ENCODE measurements at places on chromosomes 4 and X.
A peak's percentile ranks its signal among the peaks of the same experiment; 100 is the strongest.

GRCh38 chrX:112802541-112802940, 38.1 kb downstream of the AMOT start:
- no peaks in the 10 kb centered on the region for H3K36me3 ChIP-seq
- H3K27ac ChIP-seq: no peak overlapping the region
- no peak overlapping the region for H3K4me3 ChIP-seq
- DNase-seq: no peak
- H3K4me1 ChIP-seq: no peaks in the 10 kb centered on the region
- H3K27me3 ChIP-seq: no peaks in the 10 kb centered on the region

- no peaks in the 10 kb centered on the region for H3K4me1 ChIP-seq
- no peak overlapping the region for H3K4me3 ChIP-seq
- DNase-seq: no peak
- no peak overlapping the region for H3K27ac ChIP-seq
- no peaks in the 10 kb centered on the region for H3K27me3 ChIP-seq
Observed at GRCh38 chr4:149164282-149164681, 651.4 kb downstream of the IQCM start.

DNA sequence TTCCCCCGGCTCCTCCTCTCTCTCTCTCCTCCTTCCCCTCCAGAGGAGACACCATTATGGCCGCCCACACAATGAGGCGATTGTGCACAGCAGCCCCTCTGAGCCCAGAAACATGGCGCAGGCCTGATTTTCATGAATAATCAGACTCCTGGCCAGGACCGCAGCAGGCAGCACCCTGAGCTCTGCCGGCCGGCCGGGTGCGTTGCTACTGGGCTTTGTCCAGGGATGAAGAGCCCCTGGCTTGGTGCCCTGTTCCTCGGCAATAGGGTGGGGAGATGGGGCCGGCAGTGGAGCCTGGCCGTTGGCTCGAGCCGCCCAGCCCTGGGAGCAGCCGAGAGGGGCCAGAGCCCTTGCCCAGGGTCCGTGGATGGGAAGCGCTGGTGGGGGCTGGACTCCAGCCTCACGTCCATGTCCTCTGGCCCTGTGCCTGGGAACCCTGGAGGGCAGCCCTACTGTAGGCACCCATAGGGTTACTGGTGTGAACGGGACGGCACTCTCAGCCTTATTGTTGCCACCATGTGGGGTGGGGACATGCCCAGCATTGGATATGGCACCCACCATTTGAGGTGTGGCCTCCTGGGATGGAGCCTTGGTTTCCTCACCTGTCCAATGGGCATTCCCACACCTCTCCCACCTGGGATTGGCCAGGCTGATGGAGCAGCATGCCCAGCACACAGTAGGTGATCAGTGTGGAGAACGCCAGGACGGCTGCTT, 103.0 kb downstream of the SORCS2 start:
- no peaks in the 10 kb centered on the region for H3K36me3 ChIP-seq
- no peak for DNase-seq
- H3K4me3 ChIP-seq: no peak overlapping the region
- H3K27me3 ChIP-seq: peaks cover 2% of the 10 kb centered on the region
- no peak overlapping the region for H3K27ac ChIP-seq

DNA sequence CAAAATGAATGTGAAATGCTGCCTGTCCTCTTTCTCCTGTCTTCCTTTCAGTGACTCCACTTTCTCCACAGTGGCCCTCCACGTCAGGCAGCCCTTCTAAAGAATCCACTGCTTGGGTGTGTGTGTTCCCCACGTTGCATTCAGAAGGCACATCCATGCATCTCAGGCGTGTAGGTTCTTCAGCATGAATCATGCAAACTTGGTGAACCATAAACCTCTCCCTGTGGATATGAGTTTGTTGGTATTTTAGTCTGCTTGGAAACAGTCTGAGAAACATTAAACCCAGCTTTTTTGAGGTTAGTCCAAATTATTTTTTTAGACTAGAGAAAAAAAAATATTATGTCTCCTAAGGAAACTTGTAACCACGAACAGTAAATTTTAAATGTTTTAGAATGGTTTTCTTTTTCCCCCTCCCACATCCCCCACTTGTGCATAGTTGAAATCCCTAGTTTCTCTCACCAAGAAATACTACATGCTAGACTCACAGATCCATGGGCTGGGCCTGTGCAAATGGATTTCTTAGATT, 251.6 kb downstream of the CBR4 start:
- DNase-seq: no peak
- H3K36me3 ChIP-seq: no peaks in the 10 kb centered on the region
- H3K27me3 ChIP-seq: no peaks in the 10 kb centered on the region
- no peak overlapping the region for H3K27ac ChIP-seq
- H3K4me3 ChIP-seq: no peak overlapping the region

DNA sequence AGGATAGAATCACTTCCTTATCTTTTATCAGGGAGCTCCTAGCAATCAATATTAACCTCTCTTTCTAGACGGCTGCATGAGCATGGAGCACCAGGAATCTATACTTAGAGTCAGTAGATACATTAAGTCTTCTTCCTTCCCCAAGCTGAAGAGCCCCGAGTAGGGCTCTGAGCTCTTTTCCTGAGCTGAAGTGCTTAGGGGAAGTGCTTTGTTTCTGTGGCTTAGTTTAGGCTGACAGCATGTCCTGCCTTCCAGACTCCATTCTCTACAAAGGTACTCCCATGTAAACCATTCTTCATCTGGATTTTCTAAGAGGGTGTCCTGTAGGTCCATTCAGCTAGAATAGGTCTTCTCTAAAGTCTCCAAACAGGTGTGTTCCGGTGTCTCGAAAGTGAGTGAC, 127.5 kb upstream of the AFF2 start:
- H3K27me3 ChIP-seq: no peaks in the 10 kb centered on the region
- no peak overlapping the region for H3K27ac ChIP-seq
- no peaks in the 10 kb centered on the region for H3K36me3 ChIP-seq
- DNase-seq: no peak

DNA sequence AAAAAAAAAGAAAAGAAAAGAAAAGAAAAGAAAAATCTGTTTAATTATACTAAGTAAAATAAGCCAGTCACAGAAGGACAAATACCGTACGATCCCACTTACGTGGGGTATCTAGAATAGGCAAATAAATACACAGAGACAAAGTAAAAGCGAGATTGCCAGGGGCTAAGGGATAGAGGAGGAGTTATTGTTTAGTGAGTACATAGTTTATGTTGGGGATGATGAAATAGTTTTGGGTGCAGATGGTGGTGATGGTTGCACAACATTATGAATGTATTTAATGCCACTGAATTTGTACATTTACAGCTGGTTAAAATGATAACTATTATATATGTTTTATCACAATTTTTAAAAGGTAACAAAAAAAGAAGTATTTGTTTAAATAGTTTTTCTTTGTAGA, 7.1 kb downstream of the CA5B start:
- H3K4me3 ChIP-seq: no peak overlapping the region
- no peak overlapping the region for H3K27ac ChIP-seq
- H3K36me3 ChIP-seq: peaks cover 16% of the 10 kb centered on the region
- H3K27me3 ChIP-seq: no peaks in the 10 kb centered on the region
- DNase-seq: no peak

- H3K4me3 ChIP-seq: no peak overlapping the region
- H3K27me3 ChIP-seq: no peaks in the 10 kb centered on the region
- DNase-seq: no peak
- no peak overlapping the region for H3K27ac ChIP-seq
- no peaks in the 10 kb centered on the region for H3K4me1 ChIP-seq
Observed at GRCh38 chr4:147538711-147539110, 57.8 kb downstream of the EDNRA start.

GRCh38 chr4:139036885-139037284, 21.3 kb downstream of the NOCT start:
- no peak overlapping the region for H3K4me3 ChIP-seq
- no peak overlapping the region for H3K27ac ChIP-seq
- DNase-seq: no peak
- H3K27me3 ChIP-seq: no peaks in the 10 kb centered on the region

DNA sequence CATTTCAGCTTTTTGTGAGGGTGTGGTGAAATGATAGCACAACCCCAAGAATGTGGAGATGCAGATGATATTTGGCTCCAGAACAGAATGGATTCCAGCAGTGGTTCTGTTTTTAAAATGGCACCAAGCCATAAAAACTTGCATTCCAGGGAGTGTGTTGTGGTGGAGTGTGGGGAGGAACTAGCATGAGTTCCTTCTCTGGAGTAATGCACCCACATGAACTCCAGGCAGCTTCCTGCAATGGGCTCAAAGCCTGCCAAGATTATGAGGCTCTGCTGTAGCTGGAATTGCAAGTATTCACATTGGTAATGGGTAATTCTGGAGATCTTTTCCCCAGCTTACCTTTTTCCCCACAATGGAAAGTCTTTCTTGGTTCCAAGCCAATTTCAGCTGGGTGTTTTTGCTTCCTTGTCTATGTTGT, 161.4 kb downstream of the RAB28 start:
- no peak for DNase-seq
- H3K36me3 ChIP-seq: peaks cover 7% of the 10 kb centered on the region
- no peak overlapping the region for H3K4me3 ChIP-seq
- H3K27me3 ChIP-seq: no peaks in the 10 kb centered on the region
- H3K27ac ChIP-seq: no peak overlapping the region
- H3K4me1 ChIP-seq: no peaks in the 10 kb centered on the region

- no peaks in the 10 kb centered on the region for H3K4me1 ChIP-seq
- H3K27me3 ChIP-seq: no peaks in the 10 kb centered on the region
- H3K27ac ChIP-seq: no peak overlapping the region
- no peak for DNase-seq
- H3K36me3 ChIP-seq: no peaks in the 10 kb centered on the region
Observed at GRCh38 chr4:188246488-188246887, 107.2 kb downstream of the TRIML1 start.

DNA sequence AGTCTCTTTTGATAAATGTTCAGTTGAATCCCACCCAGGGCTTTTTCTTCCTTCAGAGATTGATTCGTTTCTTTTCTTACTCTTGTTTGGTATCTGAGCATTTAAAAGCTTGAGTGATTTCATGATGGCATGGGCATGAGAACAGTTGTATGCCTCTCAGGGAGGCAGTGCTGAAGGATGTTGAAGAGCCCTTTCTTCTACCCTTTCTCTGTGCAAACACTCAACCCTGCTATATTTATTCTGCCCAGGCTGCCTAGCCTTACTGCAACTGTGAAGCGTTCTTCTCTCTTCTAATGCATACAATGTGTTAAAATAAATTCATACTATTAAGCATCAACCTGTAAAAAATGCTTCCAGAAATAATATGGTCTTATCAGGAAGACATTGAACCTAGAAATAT, 367.6 kb upstream of the LCORL start:
- no peak overlapping the region for H3K4me3 ChIP-seq
- no peaks in the 10 kb centered on the region for H3K27me3 ChIP-seq
- no peaks in the 10 kb centered on the region for H3K4me1 ChIP-seq
- H3K36me3 ChIP-seq: no peaks in the 10 kb centered on the region

DNA sequence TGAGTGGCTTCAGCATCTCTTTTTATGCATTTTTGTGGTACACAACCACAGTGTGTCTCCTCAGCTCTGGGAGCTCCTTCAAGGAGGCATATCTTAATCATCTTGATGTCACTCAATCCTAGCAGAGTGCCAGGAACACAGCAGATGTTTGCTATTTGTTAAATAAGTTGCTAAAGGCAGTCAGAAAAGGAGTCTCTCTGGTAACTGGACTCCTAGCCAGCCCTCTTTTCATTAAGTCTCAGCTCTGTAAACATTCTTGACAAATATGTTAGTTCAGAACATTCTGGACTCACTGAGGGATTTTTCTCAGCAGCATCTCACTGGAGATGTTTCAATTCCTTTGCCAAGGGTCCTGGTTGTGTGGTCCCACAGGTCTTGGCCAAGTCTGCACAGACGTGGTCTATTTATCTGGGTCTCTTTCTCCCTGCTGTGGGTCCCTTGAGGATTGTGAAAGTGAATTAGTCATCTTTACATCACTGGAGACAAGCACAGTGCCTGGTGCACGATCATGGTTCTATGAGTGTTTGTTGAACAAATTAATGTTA, 20.3 kb upstream of the FAM9C start:
- H3K27me3 ChIP-seq: no peaks in the 10 kb centered on the region

DNA sequence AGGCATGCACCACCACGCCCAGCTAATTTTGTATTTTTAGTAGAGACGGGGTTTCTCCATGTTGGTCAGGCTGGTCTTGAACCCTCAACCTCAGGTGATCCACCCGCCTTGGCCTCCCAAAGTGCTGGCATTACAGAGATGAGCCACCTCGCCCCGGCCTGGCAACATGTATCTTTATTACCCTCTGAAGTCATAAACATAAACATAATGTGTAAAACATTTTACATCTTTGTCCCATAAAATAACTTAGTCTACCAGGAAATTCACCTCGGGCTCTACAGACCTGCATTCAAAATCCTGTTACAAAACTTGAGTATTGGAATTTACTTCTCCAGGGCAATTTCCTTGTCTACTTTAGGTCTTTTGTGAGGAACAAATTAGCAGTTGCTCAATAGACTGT, 68.1 kb upstream of the DUSP21 start:
- no peak for DNase-seq
- no peaks in the 10 kb centered on the region for H3K4me1 ChIP-seq
- no peak overlapping the region for H3K27ac ChIP-seq
- H3K4me3 ChIP-seq: no peak overlapping the region
- no peaks in the 10 kb centered on the region for H3K36me3 ChIP-seq

DNA sequence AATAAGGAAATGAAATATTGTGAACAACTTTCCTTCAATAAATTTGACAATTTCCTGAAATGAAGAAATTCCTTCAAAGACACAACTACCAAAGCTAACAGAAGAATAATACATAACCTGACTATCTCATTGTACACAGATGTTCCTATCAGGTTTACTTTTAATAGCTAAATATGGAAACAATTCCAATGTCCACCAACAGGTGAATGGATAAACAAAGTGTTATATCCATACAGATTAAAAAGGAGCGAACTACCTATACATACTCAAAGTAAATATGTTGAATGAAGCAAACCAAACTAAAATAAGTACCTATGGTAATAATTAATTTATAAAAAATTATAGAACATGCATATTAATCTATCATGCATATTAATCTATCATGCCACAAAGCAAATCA, 554.9 kb downstream of the PPP4R3C start:
- no peak overlapping the region for H3K4me3 ChIP-seq
- no peaks in the 10 kb centered on the region for H3K27me3 ChIP-seq
- no peaks in the 10 kb centered on the region for H3K36me3 ChIP-seq
- H3K27ac ChIP-seq: no peak overlapping the region
- no peaks in the 10 kb centered on the region for H3K4me1 ChIP-seq

- no peaks in the 10 kb centered on the region for H3K27me3 ChIP-seq
- H3K27ac ChIP-seq: no peak overlapping the region
- no peak overlapping the region for H3K4me3 ChIP-seq
- H3K4me1 ChIP-seq: no peaks in the 10 kb centered on the region
- H3K36me3 ChIP-seq: no peaks in the 10 kb centered on the region
Observed at GRCh38 chr4:83581411-83582288, 45.7 kb downstream of the GPAT3 start.

DNA sequence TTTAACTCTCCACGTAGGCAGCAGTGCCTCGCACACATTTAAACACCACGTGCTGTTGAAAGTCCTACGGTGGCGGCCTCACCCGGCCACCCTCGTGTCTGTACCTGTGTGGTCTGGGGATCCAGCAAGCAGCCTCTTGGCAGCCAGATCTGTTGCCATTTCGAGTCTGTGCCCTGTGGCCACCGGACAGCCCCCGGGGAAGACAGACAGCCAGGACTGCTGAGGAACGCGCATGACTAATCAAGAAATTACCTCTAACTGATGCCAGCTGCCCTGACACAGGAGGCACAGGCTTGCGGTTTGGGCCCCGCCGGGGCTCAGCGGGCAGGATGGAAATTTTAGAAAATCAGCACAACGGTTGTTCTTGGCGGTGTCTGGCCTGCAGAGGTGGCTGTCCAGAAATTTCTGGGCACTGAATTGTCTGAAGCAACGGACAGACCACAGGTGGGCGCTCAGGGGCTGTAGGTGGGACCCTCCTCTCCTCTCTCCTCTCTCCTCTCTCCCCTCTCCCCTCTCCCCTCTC, 15.6 kb upstream of the ASMTL start:
- H3K4me3 ChIP-seq: no peak overlapping the region
- H3K4me1 ChIP-seq: peaks cover 97% of the 10 kb centered on the region
- no peaks in the 10 kb centered on the region for H3K27me3 ChIP-seq
- H3K27ac ChIP-seq: peak overlapping the region; percentile 77
